Renal cortex interstitium (tissue), 15 donors: ENCODE measurements at places on chromosomes 2 and 18. TPM values are rescaled to one million over a fixed set of nuclear protein-coding genes. Genes with fewer than 3 reads are reported as not detected.

DNA sequence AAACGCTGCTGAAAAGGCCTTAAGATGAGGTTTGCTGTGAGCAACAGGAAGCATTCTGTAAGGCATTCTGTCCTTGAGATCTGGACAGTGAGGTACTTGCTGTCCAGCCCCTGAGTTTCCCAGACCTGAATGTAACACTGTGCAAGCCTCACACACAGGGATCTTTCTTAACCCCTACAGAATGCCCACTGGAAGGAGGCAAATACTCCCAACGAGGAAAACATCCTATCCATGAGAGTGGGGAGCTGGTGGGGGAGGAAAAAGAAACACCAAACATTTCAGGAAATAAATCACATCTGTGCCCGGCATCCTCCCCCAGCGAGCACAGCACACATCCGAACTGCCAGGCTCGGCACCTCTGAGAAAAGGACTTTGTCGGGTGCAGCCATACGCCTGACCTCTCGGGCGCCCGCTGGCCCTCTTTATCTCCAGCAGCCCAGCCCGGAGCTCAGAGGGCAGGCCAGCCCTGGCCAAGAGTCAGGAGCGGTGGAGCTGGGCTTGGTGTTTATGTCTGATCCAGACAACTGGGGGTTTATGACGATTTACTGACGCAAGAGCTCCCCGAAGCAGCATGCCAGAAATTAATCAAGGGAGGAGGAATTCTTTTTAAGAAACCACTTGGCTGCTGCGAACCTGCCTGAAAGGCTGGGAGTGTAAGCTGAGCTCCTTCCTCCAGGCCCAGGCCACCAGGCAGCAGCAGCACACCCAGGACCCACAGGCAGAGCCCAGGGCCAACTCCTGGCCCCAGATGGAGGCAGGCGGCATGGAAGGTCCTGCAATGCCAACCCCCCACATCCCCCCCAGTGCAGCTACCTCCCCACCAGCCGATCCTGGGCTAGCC lies 72.2 kb downstream of the HDAC4 start:
- peak; percentile 77 for DNase-seq

RAX gene
- polyA plus RNA-seq: not detected

- DNase-seq: no peak
Measured at GRCh38 chr2:33074197-33074596, 127.4 kb downstream of the LTBP1 start.

CAVIN2 gene
- polyA plus RNA-seq: 44.4 TPM

ADAM23 gene
- polyA plus RNA-seq: 6.3 TPM

EVX2 gene
- not detected for polyA plus RNA-seq
